ENCODE measurements at places on chromosomes 12 and 14.
A peak's percentile ranks its signal among the peaks of the same experiment; 100 is the strongest.

DNA sequence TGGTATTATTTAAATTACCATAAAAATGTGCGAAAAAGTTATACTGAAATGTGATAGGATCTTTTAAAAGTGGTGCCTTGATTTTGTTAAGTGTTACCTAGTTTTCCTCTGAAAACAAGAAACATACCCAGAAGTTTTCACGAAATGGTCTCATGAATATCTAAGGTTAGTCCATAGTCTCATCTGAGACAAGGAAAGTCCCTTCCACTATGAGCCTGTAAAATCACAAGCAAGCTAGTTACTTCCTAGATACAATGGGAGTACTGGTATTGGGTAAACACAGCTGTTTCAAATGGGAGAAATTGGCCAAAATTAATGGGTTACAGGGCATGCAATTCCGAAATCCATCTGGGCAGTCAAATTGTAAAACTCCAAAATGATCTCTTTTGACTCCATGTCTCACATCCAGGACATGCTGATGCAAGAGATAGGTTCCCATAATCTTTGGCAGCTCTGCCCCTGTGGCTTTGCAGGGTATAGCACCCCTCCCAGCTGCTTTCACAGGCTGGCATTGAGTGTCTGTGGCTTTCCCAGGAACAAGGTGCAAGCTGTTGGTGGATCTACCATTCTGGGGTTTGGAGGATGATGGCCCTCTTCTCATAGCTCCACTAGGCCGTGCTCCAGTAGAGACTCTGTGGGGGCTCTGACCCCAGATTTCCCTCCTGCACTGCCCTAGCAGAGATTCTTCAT, 271.4 kb downstream of the NAV3 start:
- DNase-seq = no peak

DNA sequence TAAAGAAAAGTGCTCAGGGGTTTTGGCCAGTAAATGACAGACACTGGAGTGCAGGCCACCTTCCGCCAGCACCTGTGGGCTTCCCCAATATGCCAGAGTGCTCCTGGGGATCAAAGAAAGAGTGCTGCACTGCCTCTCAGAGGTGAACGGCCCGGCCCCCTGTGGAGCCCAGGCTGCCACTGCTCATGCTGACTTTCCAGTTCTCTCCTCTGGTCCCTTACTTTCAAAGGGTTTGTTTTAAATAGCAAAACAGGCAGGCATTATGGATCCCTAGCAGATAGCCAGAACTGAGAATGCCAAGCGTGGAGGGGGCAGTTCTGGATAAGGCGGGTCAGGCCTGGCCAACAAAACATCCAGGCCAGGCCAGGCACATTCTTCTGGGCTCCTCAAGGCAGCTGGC, 59.6 kb downstream of the MDM2 start:
- no peak for DNase-seq

- DNase-seq = peak; percentile 87
Observed at GRCh38 chr14:55721353-55721752, 141.3 kb downstream of the KTN1 start.

DNA sequence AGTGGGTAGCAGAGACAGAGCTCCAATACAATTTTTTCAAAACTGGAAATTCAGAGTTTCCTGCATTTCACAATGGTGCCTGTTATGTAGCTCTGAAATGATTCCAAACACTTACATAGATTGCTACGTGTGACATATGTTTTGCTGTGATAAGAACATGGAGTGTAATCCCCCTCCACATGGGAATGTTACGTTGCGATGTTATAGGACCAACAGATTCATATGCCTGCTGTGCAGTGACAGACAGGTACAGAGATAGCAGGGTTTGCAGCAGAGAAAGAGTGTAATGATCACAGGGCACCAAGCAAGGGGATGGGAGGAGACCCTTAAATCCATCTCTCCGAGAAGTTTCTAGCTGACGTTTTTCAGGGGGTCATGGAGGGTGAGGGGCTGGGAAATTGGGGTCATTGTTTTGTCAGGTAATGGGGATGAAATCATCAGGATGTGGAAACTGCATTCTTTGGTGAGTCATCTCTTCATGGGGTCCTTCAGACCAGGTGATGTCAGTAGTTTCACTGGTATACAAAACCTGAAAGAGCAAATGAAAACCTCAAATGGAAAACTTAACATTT, 76.6 kb upstream of the OSBPL8 start:
- DNase-seq = peak; percentile 48

GRCh38 chr14:101855958-101856357, 94.4 kb downstream of the PPP2R5C start:
- DNase-seq = no peak

DNA sequence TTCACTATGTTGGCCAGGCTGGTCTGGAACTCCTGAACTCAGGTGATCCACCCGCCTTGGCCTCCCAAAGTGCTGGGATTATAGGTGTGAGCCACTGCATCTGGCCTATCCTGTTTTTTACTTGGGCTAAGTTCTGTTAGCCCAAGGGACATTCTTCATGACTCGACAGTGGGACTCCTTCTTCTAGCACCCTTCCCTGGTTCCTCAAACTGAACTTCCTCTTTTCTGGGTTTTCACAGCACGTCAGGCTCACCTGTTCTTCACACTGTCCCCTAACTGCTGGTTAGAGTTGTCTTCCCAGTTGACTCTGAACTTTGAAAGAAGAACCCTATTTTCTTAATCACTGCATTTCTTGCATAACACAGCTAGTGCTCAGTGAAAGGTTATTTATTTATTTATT, 22.5 kb downstream of the CABP1 start:
- DNase-seq = no peak

Data from A172 (cell line).